ENCODE measurements at places on chromosomes 7 and 10. TPM values are rescaled to one million over a fixed set of nuclear protein-coding genes. Genes with fewer than 3 reads are reported as not detected.
A peak's percentile ranks its signal among the peaks of the same experiment; 100 is the strongest.

DNA sequence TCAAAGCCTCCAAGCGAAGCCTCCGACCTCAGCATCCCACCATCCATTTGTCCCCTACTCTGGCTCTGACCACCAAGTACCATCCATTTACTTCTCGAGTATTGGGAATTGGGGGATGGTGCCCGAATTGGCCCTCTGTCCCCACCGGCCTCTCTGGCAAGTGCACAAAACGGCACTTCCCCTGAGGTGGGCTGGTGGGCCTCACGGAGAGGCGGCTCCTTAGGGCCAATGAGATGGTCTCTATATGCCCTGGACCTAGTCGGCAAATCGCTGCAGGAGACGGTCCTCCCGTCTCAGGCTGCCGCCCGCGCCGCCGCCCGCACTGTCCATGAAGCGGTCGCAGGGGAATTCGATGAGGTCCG, 2.8 kb downstream of the TRIL start:
- no peak overlapping the region for H3K4me3 ChIP-seq
- no peaks in the 10 kb centered on the region for H3K36me3 ChIP-seq
- 0 out of 2 replicates have a peak, but pooled peaks cover 5% of the 10 kb centered on the region for H3K4me1 ChIP-seq
- no peak for DNase-seq
- H3K27ac ChIP-seq, result no peak overlapping the region
- H3K27me3 ChIP-seq, result no peaks in the 10 kb centered on the region

DNA sequence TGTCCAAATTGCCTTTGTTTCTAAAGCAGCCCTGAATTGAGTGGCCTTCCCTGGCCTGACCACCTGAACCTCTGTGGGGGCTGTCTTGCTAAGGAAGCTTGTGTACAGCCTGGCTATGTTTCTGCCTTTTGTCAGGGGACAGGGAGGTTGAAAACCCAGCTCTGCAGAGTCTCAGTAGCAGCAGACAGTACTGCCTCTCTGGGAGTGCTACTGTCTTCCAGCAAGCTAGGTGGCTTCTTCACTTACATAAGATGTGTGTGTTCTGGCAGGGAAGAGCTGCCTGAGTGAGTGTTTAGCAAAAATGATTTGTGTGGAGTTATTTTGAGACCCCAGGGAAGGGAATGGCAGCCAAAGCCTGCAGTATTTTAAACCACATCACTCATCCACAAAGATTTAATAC, 57.4 kb downstream of the LRRC4 start:
- no peaks in the 10 kb centered on the region for H3K27me3 ChIP-seq
- DNase-seq, result no peak
- H3K4me1 ChIP-seq, result no peaks in the 10 kb centered on the region
- no peak overlapping the region for H3K4me3 ChIP-seq
- peaks cover 29% of the 10 kb centered on the region for H3K36me3 ChIP-seq

DNA sequence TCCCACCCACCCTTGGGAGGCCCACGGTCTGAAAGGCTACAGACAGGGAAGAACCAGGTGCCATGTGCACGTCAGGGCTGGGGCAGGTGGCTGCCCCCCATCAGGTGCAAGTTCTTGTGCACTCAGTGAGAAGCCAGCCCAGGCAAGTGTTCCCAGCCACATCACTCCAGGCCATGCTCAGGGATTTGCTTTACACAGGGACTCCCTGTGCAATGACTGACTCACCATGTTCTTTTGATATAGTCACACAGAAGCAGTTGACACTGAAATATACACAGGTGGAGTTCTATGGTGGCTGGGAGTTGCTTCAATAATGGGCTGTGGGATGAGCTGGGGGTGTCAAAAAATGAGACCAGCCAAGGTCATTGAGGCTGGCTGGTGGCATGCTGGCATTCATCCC, 8.0 kb upstream of the CHST15 start:
- peaks cover 15% of the 10 kb centered on the region for H3K4me1 ChIP-seq
- H3K36me3 ChIP-seq, result no peaks in the 10 kb centered on the region
- H3K27ac ChIP-seq, result no peak overlapping the region
- no peaks in the 10 kb centered on the region for H3K27me3 ChIP-seq

DNA sequence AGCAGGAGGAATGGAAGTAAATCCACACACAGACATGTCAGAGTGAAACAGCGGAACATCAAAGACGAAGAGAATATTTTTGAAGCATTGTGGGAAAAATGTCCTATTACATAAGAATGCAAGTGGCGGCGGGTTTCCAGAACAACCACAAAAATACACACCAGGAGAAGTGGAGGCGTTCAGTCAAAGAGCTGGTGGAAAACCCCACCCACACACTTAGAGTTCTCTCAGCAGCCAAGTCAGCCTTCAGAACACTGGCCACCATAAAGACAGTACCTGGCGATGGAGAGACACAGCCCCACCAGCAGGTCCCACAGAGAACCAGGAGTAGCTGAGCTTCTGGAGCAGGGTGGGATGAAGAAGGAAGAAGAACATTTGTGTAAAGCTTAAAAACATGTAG, 23.7 kb downstream of the NKX6-2 start:
- H3K4me3 ChIP-seq, result no peak overlapping the region
- no peaks in the 10 kb centered on the region for H3K4me1 ChIP-seq
- no peak for DNase-seq
- H3K27ac ChIP-seq, result no peak overlapping the region

DNA sequence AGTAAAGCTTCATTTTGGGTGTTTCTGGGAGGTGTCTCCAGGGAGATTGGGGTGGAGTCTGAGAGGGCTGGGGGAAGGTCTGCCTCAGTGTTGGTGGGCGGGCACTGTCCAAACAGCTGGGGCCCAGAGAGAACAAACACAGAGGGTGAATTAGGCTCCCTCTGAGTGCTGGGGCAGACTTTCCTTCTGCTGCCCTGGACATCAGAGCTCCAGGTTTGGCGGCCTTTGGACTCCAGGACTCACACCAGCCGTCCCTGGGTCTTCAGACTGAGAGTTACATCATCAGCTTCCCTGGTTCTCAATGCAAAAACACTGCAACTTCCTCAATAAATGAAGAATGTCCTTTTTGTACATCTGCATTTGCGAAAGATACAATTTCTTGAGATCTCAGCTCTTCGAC, 427.4 kb downstream of the PTPRN2 start:
- H3K27me3 ChIP-seq, result no peaks in the 10 kb centered on the region
- no peaks in the 10 kb centered on the region for H3K4me1 ChIP-seq
- no peak overlapping the region for H3K27ac ChIP-seq
- H3K36me3 ChIP-seq, result no peaks in the 10 kb centered on the region
- H3K4me3 ChIP-seq, result no peak overlapping the region
- no peak for DNase-seq

GRCh38 chr10:30456266-30456665, 22.3 kb downstream of the MAP3K8 start:
- DNase-seq, result no peak
- no peaks in the 10 kb centered on the region for H3K27me3 ChIP-seq
- H3K36me3 ChIP-seq, result no peaks in the 10 kb centered on the region
- H3K4me1 ChIP-seq, result no peaks in the 10 kb centered on the region

GRCh38 chr10:34495938-34496337, 319.2 kb downstream of the PARD3 start:
- no peak overlapping the region for H3K27ac ChIP-seq
- no peaks in the 10 kb centered on the region for H3K27me3 ChIP-seq
- peaks cover 15% of the 10 kb centered on the region for H3K4me1 ChIP-seq
- DNase-seq, result no peak

DNA sequence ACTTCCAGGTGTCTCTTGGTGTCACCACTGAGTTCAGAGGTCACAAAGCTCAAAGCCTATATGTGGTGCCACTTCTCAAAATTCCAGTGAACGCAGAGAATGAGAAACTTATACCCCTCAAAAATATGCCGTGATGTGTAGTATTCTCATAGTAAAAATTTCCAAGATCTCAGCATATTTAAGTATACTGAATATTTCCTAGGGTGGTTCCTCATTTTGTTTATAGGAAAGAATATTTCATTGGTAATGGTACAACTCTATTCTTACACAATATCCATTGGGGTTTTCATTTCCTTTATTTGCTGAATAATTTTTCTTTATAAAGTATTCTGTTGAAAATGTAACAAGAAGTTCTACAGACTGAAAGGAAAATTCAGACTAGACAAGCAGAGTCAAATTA, 58.9 kb upstream of the ADO start:
- H3K36me3 ChIP-seq, result no peaks in the 10 kb centered on the region
- DNase-seq, result no peak
- H3K4me1 ChIP-seq, result peaks cover 9% of the 10 kb centered on the region
- H3K27me3 ChIP-seq, result no peaks in the 10 kb centered on the region

DNA sequence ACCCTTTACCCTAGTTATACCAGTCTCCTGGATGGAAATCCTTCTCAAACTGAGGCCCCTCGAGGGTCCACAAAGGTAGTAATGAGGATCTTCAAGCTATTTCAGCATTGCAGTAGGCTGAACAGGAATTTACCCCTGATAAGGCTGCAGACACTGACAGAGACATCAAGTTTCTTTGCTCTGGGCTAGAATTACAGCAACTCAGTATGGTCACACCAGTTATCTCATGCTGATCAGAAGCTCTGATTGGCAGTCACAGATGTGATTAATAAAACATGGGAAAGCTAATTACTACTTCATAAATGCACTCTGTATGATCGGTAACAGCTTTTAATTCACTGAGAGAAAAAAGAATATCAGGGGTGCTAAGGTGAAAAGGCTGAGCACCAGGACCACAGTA, 30.6 kb downstream of the FAM204A start:
- no peaks in the 10 kb centered on the region for H3K27me3 ChIP-seq
- 0 out of 2 replicates have a peak overlapping the region, but pooled peaks have one; percentile 23 for H3K27ac ChIP-seq
- no peak overlapping the region for H3K4me3 ChIP-seq
- DNase-seq, result no peak
- peaks cover 13% of the 10 kb centered on the region for H3K4me1 ChIP-seq
- peaks cover 11% of the 10 kb centered on the region for H3K36me3 ChIP-seq

DNA sequence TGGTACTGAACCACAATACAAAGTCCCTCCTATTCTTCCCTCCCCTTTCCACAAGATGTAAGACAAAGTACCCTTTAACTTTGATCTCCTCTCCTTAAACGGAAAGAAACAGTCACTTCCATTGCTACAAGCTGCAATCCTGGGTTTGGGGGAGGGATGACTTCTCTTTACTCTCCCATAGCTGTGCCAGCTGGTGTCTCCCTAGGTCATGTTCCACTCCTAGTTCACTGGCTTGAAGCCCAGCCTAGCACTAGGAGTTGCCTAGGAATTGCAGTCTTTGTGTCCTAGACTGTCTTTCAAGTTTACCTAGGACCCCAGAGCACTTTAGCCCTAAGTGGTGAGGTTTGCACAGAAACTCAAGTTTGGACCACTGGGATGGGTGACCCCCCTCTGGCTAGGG, 311.1 kb downstream of the HPSE2 start:
- H3K27me3 ChIP-seq, result no peaks in the 10 kb centered on the region
- no peak overlapping the region for H3K4me3 ChIP-seq
- no peak for DNase-seq
- no peak overlapping the region for H3K27ac ChIP-seq
- no peaks in the 10 kb centered on the region for H3K4me1 ChIP-seq

- peaks cover 9% of the 10 kb centered on the region for H3K4me1 ChIP-seq
- no peak overlapping the region for H3K4me3 ChIP-seq
- no peaks in the 10 kb centered on the region for H3K36me3 ChIP-seq
- H3K27ac ChIP-seq, result no peak overlapping the region
- DNase-seq, result no peak
Observed at GRCh38 chr10:63795094-63795860, 274.1 kb downstream of the REEP3 start.

The PTF1A gene
- not detected for total RNA-seq

The DMBT1 gene
- total RNA-seq, result 0.62 TPM

The CPVL gene
- 14.7 TPM for total RNA-seq

The GPNMB gene
- not detected for total RNA-seq

The AFAP1L2 gene
- 0.77 TPM for total RNA-seq

The ANXA8L1 gene
- total RNA-seq, result not detected

The HSPA12A gene
- 1.8 TPM for total RNA-seq

The CHRM2 gene
- not detected for total RNA-seq

The STAMBPL1 gene
- 19.5 TPM for total RNA-seq

The RNF32 gene
- 2.2 TPM for total RNA-seq

The HMX2 gene
- not detected for total RNA-seq

The CPED1 gene
- 2.2 TPM for total RNA-seq
